ENCODE measurements at places on chromosomes 11 and 22.

DNA sequence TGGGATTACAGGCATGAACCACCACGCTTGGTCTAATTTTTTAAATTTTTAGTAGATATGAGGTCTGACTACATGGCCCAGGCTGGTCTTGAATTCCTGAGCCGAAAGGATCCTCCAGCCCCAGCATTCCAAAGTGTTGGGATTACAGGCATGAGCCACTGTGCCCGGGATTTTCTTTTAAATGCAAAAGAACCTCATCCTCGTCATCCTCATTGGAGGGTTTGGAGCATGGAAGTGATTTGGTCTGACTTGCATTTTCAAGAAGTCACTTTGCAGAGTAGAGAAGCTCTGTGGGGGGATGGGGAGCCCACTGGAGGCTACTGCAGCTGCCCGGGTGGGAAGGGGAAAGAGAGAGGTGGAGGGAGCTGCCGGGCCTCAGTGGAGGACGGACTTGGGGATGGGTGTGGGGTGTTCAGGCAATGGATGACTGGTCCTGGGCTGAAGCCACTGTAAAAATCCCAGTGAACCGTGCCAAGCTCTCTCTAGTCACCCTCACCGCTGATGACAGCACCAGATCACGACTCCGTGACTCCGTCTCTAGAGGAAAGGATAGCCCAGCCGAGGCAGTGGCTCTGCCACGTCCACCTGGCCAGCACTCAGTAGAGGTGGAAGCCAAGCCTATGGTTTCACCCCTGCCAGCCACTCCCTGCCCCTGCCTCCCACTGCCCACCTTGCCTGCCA, 32.8 kb upstream of the SLC22A12 start:
- no peak for DNase-seq

- no peak for DNase-seq
These were observed 63.4 kb downstream of the TSPAN18 start for GRCh38 chr11:44790211-44790610.

GRCh38 chr11:45843158-45843924, 3.9 kb upstream of the CRY2 start:
- DNase-seq = peak; percentile 81

GRCh38 chr11:95337972-95338429, 107.0 kb upstream of the SESN3 start:
- DNase-seq = no peak

DNA sequence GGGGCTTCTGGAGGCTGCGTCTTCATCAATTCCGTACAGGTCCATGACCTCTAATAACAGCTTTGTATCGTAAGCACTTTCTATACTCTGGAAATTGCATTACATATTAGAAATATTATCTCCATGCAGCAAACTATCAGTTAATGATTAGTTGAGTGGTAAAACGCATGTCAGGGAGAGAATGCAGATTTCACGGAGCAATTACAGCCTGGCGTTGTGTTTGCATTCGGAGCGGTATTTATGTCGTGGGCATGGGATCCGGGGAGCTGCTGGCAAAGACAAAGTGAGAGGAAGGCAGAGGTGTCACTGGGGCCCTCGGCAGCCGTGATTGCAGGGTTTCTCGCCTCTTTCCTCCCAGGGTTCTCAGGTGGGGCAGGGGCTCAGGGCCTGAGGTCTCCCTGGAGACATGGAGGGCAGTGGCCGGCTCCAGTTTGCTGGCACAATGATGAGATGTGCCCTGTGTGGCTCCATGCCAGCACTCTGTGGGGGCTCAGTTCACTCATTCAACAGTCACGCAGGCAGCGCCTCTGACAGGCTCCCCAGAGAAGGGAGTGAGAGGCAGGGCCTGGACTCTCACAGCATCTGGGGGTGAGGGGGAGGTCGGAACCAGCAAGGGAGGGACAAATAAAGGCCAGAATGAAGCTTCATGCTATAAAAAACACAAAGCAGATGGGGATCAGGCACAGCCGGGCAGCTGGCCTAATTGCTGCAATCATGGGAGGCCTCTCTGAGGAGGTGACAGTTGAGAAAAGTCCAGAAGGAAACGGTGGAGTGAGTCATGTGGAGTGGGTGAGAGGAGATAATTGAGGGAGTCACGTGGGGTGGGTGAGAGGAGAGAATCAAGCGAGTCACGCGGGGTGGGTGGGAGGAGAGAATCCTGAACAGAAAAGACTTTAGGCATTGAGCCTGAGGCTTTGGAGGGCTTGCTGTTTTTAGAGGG, 1002.7 kb downstream of the BRD1 start:
- DNase-seq = peak; percentile 8

- DNase-seq = peak; percentile 36
These were observed 539 bp downstream of the EIF4ENIF1 start for GRCh38 chr22:31488988-31489617.

DNA sequence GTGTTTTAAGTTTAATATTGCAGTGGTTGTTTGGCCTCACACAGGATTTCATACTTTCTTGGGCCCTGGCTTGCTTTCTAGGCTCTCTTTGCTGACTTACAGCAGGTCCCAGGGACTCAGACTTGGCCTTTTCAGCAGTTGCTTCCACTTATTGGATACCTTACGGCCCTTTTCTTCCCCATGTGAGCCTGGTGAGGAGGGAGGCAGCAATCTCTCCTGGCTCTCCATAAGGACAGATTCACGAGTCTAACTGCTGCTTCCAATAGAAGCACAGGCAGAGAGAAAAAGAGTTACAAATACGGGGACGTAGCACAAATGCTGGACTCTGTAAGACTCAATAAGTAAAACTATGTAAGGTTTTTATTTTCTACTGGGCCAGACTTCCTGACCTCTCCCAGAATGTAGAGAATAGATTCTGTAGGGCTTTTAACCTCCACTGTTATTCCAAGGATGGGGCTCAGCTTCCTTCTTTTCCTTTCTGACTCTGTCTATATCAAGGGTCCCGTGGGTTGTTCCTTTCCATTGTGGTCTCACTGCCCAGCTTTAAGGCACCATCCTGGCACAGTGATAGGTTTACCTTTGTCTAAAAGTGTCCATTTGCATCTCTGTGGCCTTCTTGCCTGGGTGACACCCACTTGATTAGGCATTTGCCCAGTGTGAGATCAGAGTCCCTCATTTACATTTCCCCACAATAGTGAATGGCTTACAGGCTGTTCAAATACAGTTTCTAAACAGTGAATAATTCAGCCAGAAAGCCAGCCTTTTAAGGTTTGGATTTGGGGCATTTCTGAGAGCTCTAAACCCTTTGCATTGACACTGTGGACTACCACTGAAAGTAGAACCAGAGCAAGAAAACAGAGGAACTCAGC, 92.8 kb downstream of the RASSF10 start:
- DNase-seq = no peak

GRCh38 chr11:112977755-112978154, 16.5 kb downstream of the NCAM1 start:
- no peak for DNase-seq

- no peak for DNase-seq
These were observed 35.4 kb upstream of the LMO1 start for GRCh38 chr11:8298801-8299786.

DNA sequence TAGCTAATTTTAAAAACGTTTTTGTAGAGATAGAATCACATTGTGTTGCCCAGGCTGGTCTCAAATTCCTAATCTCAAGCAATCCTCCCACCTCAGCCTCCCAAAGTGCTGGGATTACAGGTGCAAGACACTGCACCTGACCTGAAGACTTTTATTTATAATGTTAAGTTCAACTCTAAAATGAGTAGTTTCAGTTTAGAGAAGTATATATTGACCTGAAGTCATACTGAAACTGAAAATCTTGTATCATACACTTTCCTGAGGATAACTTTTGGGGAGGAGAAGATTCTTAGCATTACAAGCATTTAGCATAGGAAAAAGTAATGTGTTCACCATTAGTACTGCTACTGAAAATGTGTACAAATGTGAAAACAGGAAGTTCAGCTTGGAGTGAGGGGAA, 249.3 kb downstream of the CASP12 start:
- no peak for DNase-seq

GRCh38 chr11:132895340-132895739, 637.0 kb downstream of the OPCML start:
- no peak for DNase-seq

- DNase-seq = peak; percentile 83
These were observed 3.7 kb downstream of the CATSPER1 start for GRCh38 chr11:66022401-66023185.

Data from stimulated activated CD4-positive, alpha-beta T cell treated with anti-CD3 and anti-CD28 coated beads, Interleukin-4, amount 100 ng/mL, for 1 hour (primary cell).